Stimulated activated CD8-positive, alpha-beta memory T cell treated with anti-CD3 and anti-CD28 coated beads, Interleukin-15, amount 100 ng/mL, for 24 hours (primary cell): ENCODE measurements at places on chromosomes 12 and 14.

DNA sequence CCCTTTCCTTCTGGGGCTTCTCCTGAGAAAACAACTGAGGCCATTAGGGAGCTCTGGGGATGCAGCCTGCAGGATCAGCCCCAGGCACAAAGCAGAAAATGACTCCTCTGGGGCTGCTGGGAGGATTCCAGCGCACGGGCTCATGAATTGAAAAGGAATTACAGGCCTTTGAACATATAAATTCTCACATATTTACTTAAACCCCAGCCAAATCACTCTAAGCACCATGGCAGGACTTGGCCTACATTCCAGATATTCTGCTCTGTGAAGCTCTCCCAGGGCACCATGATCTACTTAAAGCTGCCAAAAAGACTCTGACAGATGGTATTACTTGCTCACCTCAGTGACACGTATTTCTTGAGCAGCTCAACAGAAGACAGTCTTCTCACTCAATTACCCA, 87.2 kb downstream of the ZFC3H1 start:
- no peak for DNase-seq

DNA sequence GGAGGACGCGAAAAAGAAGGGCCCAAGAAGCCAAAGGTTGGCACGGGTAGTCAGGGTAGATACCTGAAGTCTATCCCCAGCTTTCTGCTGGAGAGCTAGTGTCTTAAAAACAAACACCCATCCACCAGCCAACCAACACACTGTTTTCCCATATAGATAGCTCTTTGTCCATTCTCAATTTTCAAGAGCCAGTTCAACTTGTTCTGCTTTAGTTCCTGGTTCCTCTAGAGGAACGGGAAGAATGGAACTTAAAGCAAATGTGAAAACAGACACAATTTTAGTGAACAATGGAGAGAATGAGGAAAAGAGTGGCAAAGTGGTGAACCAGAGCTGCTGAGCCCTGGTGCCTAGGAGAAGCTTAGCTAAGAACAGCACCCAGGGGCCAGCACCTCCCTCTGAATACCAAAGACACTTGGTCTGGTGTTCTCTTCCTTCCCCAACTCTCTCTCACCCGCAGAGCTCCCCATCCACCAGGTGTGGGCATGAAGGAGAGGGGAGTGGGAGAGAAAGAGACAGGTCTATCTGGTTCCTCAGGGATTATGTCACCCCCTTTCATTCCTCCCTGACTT, 3.8 kb downstream of the NDRG2 start:
- DNase-seq, result no peak

DNA sequence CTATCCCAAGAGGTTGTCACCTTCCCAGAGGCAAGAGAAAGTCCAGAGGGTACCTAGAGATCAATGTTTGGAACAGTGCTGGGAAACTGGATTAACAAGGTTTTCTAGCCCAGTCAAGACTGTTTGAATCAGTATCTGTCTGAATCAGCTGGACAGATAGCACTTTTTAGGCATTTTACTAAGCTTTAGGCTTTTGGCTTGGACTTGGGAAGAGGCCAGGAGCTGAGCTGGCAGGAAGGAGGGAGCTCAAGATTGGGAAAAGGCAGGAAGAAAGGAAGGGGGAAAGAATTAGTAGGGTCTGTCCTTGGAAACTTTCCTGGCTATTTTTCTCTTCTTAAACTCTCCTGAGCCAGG, 8.3 kb downstream of the IKZF4 start:
- DNase-seq, result no peak

DNA sequence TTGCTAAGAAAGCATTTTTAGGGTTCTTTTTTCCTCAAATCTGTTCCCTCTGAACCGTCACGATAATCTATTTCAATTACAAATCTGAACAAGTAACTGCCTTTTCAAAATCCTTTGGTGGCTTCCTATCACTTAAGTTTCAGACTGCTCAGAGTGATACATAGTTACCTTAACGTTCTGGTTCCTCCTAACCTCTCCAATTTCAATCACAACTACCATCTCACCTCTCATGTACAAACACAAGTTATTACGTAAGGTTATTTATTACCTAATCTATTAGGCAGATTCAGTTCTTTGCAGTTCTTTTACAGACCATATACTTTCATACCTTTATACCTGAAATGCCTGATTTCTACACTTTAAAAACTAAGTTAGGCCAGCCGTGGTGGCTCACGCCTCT, 12.1 kb downstream of the RNF212B start:
- no peak for DNase-seq

GRCh38 chr12:46223047-46223446, 45.8 kb downstream of the SLC38A1 start:
- DNase-seq, result no peak

GRCh38 chr12:88960213-88960878, 380.1 kb upstream of the KITLG start:
- no peak for DNase-seq

- DNase-seq, result no peak
These were observed 1106.8 kb downstream of the AACS start for GRCh38 chr12:126171937-126172559.
